ENCODE measurements at places on chromosomes 2 and 18.

- DNase-seq: no peak
Measured at GRCh38 chr2:94956797-94957391, 68.6 kb upstream of the MAL start.

DNA sequence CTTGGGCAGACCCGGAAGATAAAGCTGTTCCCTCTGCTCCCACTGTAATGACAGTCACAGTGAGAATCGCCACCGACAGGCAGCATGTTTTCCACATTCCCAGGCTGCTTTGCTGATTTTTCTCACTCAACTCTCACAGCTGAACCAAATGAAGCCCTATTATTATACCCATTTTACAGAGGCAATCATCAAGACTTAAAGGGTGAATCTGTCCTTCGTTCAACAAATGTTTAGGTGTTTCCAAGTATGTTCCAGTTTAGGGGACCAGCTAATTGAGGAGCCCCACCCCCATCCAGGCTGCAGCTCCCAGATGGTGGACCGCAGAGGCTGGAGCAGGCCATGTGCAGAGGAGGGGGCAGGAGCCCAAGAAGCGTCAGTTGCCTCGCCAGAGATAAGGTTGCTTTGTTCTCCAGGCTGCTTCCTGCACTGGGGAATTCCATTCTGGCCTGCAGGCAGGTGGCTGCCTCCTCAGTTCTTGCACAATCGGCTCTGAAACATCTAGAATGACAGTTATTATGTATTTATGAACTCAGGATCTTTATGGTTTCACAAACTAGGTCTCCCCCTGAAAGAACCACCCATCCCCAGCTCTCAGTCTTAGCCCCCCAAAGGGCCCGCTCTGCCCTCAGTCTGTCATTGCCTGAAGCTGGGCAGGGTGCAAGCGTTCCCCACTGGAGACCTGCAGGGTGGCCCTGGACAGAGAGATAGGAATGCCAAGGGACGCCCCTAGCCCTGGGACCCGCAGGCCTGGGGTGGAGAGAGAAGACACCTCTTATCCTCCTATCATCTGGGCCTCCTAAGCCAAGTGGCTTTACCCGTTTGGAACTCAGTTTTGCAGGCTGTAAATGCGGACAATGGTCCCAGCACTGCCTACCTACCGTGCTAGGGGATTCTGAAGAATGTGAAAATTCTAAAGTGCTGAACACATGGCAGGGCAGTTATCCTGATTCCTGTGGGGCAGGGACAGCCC is 49.1 kb upstream of the MYCN start:
- DNase-seq: no peak

DNA sequence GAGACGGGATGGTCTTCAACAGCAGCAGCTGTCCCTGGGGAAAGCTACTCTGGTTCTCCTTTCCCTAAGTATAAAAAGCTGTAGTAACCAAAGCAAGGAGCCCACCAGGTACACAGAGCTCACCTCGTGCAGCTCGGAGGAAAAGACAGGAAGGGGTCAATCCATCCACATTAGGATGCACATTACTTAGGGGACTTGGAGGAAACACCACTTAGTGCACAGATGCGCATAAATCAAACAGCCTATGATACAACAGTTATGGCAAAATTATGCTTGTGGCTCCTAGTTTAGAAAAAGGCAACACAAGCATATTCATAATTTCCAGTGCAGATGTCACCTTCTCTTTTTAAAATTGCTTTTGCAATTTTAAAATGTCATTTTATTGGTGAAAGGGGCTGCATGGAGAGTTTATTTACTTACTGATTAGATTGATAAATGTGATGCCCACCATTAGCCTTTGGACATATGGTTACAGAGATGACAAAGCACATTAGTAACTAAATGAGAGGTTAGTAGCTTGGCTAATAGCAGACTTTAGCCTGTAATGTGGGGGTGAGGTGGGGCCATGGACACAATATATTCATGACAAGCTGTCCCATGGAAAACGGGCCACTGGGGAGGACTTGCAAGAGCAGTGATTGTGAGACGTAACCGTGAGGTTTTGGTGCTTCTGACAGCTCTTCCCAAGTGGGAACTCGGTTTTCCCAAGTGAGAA is 199.8 kb downstream of the MYT1L start:
- no peak for DNase-seq

DNA sequence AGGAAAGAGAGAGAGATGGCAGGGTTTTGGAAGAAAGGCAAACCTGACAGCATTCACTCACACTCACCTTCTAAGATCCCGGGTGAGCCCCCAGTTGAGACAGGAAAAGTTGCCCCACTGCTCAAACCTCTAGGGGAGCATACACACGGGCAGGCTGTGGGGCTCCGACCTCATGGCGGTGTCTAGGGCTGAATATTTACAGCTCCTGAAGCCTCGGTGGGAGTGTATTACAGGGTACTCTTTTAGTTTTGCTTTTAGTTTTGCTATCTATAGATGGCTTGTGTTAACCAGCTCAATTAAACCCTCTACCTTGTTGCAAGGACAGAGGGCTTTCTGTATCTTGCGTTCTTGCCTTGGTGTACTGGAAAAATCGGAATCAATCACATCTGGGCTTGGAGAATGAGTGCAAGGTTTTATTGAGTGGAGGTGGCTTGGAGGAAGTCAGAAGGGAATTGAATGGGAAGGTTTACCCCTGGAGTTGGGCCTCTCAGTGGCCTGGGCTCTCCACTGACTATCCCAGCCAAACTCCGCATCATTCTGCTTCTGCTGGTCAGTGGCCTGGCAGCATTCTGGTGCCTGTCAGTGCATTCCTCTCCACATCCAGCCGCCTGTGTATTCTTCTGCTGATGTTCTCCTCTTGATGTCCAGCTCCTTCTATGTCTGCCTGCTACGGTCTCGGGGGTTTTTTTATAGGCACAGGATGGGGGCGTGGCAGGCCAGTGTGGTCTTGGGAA is 10.1 kb upstream of the IFIH1 start:
- no peak for DNase-seq

GRCh38 chr2:32706815-32707579 is 79.1 kb downstream of the TTC27 start:
- DNase-seq: no peak

All from uterus (tissue), 4 donors.